NCI-H446 treated with DMSO at 0.1 percent for 48 hours (cell line): ENCODE measurements at places on chromosomes 16 and 17.

GRCh38 chr17:71558901-71559300, 561.9 kb upstream of the SOX9 start:
- DNase-seq, result no peak

DNA sequence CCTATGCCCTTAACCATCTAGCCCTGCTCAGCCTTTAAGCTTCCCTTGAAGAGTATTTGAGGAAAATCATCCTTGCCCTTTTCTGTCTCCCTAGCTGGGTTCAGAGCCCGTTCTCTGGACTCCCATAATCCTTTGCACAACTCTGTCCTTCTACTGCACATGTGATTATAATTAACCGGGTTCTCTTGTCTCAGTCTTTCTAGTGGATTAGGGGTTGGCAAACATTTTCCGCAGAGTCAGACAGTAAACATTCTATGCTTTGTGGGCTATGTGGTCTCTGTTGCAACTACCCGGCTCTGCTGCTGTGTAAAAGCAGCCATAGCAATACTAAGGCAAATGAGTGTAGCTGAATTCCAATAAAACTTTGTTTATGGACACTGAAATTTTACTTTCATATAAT, 80.0 kb downstream of the CDRT15 start:
- DNase-seq, result no peak

GRCh38 chr16:66287926-66288325, 78.6 kb upstream of the CDH5 start:
- DNase-seq, result no peak

DNA sequence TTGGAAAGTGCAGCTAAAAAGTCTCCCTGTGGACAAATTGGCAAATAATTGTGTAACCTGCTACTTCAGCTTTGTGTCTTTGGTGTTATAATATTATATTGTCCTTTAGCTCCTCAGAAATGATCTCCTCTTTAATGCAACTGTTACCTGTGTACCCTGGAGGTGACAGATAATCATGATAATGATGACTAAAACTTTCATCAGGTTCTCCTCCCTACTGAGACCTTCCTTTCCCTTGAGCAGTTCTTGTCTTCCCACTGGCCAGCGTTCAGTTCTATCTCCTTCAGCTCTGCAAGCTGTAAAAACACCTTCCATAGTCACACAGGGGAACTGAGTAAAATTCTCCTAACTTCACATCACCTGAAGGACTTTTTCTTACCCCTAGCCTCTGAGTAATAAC, 14.7 kb downstream of the KRT12 start:
- DNase-seq, result no peak

DNA sequence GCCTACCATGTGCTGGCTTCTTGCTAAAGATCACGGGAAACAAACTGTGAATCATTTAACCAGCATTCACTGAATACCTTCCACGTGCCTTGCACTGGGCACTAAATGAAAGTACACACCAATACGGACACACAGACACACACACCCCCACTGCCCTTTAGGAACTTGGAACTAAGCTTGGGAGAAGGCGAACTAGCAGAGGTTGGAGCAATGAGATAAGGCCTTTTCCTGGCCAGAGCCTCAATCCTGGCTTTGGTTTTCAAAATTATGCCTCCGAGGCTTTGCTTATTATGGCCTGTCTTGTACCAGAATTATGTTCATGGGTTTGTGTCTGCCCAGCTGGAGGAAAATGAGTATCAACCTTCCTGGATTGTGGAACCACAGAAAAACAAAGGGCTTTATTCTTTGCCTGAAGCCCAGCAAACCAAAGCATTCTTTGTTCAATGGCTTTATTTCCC, 32.3 kb downstream of the CPPED1 start:
- no peak for DNase-seq

DNA sequence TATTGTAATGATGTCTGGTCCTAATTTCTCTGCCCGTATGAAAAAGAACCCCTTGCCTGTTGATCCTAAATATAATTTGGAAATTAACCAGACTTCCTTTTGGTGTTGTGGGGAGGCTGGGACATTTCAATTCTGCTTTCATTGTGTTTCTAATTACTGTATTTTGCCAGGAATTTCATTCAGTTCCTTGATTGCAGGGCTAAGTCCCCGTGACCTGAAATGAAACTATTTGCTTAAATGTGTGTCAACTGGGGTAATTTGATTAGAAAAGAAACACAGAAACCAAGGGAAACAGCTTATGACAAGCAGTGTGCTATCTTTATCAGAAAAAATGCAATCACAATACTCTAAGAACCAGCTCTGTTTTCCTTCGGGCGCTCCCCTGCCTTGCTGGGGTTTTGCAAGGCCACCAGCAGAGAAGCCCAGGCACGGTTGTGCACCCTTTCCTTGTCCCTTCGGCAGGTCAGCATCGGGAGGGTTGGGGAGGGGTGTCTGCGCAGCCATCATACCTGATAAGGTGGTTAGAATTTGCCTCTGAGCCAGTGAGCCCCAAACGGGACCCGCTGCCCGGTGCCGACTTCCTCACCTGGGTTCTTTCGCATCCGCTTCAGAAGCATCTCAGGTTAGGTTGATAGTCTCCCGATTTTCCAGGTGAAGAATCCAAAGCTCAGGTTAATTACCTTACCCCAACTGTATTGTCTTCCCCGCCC, 19.4 kb downstream of the KLHL36 start:
- no peak for DNase-seq

GRCh38 chr17:27461192-27461859, 5.1 kb downstream of the KSR1 start:
- no peak for DNase-seq

DNA sequence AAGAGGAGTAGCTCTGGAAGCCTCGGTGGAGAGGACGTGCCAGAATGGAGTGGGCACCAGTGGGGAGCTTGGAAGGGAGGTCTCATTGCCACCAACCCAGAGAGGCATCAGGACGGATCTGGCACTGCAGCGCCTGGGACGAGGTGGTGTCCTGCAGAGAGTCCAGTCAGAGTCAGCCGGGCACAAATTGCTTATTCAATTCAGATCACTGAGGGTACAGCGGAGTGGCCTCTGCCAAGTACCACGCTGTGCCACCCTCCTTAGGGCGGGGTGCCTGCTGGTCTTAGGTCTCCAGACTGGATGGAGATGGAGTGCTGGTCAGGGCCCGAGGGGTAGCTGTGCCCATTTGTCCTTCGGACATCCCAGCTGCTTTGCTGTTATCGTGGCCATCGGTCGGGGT, 18.9 kb upstream of the SPPL2C start:
- no peak for DNase-seq

DNA sequence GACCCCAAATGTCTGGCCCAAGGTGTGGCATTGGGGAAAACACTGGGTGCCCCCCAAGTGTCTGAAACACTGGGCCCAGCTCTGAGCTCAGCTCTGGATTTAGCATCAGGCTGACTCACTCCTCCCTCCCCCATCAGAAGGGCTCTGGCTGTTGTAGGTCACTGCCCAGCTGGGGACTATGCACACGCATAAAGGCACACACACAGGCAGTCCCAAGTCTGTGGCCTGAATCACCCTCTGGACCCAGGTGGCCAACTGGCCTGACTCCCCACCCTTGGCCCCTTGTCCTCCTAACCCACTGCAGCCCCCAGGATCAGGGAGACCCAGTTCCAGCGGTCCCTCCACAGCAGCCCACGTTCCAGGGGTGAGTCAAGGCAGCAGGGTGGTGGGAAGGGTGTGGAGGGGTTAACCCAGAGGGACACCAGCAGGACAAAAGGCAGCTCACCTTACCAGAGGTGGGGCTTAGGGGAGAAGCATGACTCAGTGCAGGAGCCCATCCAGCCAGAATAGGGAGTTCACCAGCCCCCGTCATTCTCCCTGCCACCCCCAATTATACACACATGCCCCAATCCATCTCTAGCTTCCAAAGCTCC, 47.0 kb downstream of the MYO18A start:
- no peak for DNase-seq

DNA sequence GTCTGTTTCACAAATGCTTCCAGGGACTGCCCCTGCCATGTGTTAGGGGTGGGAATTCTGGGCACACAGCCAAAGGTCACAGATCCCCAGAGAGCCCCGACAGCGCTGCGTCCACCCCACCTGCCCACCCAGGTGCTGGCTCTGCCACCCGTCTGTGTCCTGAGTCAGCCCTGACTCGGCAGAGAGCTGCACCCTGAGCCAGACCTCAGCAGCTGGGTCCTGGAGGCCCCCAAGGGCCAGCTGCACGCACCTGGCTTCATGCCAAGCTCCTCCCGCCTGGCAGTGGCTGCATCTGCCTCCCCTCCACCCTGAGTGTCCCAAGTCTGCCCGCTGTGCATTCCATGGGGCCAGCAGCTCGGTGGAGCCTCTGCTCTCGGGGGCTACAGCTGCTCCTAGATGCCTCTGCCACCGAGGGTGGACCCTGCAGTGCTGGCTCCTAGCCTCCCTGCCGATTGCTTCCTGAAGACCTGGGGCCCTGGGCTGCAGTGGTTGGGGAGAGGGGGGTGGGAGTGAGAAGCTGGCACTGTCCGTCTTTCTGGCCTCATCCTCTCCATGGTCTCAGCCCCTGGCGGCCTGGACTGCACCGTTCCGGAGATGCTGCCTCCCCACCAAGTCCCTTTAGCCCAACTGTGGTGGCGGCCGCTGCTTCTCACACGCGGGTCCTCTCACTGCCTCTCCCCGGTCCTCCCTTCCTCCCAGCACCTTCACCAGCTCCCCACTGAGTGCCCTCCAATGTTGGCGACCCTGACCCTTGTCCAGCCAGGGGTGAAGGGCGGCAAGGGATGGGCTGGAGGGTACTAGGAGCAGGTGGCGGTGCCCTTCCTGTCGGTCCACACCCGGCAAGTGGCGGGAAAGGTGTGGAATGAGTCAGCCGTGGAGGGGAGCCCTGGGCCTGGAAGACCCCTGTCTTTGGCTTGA, 3.0 kb downstream of the SECTM1 start:
- DNase-seq, result peak; percentile 28

DNA sequence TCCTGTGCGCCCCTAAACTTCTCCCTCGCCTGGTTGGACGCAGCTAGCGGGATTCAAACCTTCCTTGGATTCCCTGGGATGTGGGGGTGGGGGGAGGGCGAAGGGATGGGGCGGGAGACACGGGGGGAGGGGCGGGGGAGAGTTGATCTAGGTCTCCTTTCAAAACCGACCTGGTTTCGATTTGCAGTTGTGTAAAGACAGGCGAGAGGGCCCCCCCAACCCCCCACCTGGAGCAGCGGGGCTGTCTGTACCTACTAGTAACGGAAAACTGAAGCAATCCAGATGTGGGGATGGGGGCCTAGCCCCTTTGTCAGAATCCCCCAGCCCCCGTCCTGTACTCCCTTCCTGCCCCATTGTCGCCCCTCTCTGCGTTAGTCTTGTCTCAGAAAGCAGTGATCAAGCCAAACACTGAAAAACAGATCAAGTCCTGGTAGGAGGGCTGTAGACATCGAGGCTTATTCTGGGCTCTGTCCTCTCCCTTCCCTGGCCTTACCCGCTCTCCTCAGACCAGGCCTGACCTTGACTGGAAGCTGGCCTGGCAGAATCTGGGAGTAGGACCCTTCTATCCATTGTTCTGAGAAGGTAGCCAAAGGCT, 902 bp downstream of the DLX4 start:
- no peak for DNase-seq
